Anterior cingulate cortex (tissue), 58 donors: ENCODE measurements at places on chromosomes 1 and 21.

DNA sequence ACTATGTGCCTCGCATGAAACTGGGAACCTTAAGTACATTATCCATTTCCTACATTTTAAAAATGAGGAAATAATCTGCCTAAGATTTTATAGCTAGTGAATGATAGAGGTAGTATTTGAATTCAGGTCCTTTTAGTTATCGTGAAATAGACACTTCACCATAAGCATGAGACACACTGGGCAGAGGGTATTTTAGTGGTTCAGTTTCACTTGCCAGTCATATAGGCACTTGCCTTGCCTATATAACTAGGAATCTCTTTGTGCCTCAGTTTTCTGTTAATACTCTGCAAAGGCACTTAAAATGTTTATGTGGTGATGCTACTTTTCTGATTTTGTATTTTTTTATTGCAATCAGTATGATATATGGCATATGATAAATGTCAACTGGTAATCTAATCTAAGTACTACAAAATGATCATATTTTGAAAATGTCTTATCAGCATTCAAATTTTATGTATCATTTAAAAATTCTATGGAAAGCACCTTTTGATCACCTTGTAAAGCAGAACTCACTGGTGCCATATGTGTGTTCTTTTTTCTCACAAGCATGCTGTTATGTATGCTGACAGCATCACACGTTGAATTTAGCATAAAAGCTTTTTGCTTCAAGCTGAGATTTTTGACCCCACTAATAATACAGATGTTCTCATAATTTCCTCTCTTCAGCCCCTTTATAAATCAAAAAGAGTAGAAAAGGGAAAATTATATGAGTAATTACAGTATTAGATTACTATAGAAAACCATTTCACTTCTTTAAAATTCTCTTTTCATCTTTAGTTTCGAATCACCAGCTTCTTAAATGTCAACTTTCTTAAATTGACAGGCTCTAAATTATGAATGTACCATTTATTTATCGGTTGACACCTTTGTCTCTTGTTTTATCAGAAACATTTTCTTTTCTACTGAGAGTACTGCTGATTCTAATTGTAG is 52.6 kb downstream of the RPS6KC1 start:
- no peak for DNase-seq

GRCh38 chr1:204357551-204358490 is 1.9 kb downstream of the PLEKHA6 start:
- peak; percentile 69 for DNase-seq

- no peak for DNase-seq
Observed at GRCh38 chr1:200029035-200029821, 1.7 kb downstream of the NR5A2 start.

DNA sequence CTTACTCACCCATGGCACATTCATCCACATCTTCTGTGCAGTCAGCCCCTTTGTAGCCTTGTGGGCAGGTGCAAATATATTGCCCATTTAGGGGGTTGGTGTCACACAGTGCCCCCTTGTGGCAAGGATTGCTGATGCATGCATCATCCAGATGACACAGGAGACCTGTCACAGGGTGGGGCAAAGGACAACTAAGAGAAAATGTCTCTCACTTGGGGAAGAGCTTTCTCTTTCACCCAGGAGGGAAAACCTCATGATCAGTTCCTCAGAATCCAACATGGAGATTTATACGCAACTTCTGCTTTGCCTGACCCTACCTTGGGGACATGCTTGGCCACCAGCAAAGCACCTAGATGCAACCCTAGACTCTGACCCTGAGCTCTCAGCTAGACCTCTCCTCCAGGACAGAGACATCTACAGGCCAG is 71.8 kb upstream of the ADAM30 start:
- DNase-seq, result no peak

DNA sequence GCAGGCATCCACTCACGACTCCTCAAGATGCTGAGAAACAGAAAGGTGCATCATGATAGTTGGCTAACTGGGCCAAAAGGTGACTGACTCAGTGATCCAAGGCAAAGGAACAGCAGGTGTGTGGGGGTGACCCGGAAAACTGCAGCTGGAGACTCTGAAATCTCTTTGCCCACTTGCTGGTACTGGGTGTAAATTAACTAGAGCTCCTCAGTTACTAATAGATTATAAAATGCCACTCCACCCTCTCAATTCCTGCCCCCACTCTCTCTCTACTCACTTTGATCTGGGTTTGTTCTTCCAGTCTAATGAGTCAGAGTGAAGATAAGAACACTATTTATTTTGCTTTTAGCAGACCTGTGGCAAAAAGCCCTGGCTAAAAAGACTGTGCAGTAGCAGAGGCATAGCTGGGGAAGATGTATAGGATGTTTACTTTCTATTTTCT is 7.2 kb upstream of the PIGC start:
- no peak for DNase-seq

GRCh38 chr1:38041936-38042834 is 4.4 kb downstream of the POU3F1 start:
- DNase-seq, result no peak

GRCh38 chr1:228455715-228456114 is 31.5 kb upstream of the RNF187 start:
- DNase-seq, result no peak

- no peak for DNase-seq
Observed at GRCh38 chr1:234957330-234958065, 171.1 kb downstream of the TOMM20 start.

DNA sequence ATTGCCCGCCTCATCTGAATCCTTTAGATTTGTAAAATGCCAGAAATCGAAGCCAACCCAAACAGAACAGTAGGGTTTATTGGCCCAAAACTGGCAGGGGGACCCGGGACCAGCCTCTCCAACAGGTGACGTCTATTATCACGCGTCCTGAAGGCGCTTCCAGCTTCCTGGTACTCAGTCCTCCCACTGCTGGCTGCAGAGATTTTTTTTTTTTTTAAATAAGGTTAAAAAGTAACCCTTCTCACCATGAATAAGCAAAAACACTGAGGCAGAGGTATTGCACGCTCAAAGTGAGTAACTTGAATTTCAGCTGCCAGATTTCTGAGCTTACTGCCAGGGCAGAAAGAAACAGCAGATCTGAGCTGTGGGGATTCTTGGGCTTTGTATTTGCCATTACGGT is 54.4 kb upstream of the GCLM start:
- no peak for DNase-seq

- DNase-seq, result no peak
Observed at GRCh38 chr21:14585122-14585521, 39.0 kb upstream of the SAMSN1 start.

DNA sequence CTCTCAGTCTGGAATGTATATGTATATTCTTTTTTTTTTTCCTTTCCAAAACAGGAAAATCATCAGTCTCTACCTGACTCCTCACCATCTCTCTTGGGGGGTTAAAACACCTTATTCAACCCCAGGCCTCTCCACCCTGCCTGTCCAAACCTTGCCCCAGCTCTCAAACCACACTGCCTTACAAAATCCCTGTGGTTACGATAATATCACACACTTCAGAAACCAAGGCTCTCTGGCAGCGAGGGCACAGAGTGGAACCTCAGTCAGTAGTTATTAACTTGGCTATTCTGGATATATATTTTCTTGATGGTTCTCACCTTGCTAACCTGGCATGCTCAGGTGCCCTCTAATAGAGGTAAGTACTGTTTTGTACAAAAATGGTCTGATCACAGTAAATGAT is 24.7 kb downstream of the KIAA0040 start:
- DNase-seq, result no peak

DNA sequence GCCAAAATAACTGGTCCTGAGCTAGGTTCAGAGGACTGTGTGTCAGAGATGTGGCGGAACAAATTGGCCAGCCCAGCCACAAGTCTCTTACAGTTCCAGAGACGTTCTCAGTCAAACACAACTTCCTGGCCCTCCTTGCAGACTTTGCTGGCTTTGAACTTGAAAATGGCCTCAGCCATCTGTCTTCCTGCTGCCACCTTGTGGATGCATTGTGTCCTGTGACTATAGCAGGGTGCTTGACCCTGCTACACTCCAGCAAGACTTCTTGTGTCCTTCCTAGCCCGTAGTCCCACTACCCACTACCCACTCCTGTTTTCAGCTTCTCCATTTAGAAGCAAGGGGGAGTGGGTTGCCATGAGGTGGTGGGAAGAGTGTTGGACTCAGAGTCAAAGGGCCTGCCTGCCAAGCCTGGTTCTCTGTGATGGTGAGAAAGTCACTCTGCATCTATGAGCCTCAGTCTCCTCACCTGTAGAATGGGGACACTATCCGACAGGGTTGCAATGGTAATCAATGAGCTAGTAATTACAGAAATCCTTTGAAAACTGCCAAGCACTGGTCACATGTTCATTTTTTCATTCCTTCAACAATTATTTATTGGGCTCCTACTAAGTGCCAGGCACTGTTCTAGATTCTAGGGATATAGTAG is 109.9 kb downstream of the IGSF21 start:
- no peak for DNase-seq

DNA sequence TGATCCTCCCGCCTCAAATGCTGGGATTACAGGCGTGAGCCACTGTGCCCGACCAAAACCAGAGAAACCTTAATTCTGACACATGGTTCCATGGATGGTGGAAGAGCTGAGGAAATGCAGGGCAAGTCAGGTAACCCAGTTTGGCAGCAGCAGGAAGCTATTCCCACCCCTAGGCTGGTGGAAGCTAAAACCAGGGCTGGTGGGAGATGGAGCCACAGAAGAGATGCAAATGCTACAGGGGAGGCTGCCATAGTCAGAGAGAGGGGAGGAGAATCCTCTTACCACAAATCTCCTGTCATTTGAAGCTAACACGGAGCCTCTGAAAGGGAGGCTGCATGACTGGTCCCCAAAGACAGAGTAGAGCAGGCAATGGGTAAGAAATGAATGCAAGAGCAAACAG is 4.1 kb upstream of the CDC42BPA start:
- no peak for DNase-seq

- no peak for DNase-seq
Observed at GRCh38 chr1:10401281-10401680, 2.4 kb downstream of the PGD start.

- DNase-seq, result peak; percentile 42
Observed at GRCh38 chr1:14894811-14895560, 258.6 kb upstream of the TMEM51 start.

GRCh38 chr21:33552093-33552998 is 9.5 kb downstream of the SON start:
- DNase-seq, result no peak
